ENCODE measurements at places on chromosomes 6 and 20.

- no peak for DNase-seq
Observed at GRCh38 chr6:99560668-99561067, 7.8 kb downstream of the CCNC start.

DNA sequence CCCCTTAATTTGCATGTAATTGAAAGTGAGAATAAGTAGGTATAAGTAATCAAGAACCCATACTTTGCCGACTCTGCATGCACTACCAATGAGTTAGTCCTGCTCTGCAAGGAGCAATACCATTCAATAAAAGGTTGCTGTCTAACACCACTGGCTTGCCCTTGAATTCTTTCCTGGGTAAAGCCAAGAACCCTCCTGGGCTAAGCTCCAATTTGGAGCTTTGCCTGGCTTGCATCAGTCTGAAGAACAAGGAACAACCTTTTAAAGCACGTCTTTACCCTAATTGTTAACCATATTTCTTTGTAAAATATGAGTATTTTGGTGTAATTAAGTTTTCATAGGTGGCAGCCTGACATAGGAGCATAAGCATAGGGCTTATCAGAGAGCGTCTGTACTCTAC, 367.7 kb downstream of the MEI4 start:
- no peak for DNase-seq

- no peak for DNase-seq
Observed at GRCh38 chr20:22523499-22524392, 60.6 kb downstream of the FOXA2 start.

DNA sequence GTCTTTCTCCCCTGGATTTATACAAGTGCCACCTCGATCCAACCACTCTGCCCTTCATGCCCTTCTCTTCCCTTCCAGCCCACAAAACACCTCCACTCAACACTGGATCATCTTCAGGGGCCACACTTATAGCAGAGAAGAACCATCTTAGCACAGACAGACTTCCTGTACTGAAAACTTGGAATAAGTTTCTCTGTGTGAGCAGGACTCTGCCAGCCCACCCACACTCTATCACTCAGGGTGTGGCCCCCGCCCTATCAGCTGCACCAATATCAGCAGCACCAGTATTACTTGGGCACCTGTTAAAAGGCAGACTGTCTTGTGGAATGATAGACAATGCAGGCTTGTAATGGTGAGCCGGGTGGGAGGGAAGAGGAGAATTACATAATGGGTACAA, 86.7 kb downstream of the SCML4 start:
- DNase-seq: no peak

DNA sequence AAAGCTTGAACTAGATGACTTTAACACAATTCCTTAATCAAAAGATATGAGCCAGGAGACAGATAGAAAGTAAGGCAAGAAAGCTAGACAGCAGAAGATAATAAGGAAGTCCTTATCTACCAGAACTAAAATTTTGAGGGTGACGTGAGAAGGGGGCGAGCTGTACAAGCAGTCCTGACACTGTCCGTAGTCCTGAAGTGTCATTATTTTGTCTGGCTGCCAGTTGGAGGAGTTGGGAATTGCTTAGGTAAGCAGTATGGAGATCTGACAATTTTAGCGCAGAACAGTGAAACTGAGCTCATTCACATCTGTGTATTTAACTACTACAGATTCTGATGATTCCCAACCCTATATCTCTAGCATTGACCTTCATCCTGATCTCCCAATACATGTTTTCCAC, 25.8 kb upstream of the CEP85L start:
- no peak for DNase-seq

- no peak for DNase-seq
Observed at GRCh38 chr6:36389353-36389752, 1.9 kb upstream of the ETV7 start.

GRCh38 chr20:46979603-46980241, 85.1 kb downstream of the EYA2 start:
- DNase-seq: no peak

- no peak for DNase-seq
Observed at GRCh38 chr6:21855811-21856455, 262.4 kb downstream of the SOX4 start.

DNA sequence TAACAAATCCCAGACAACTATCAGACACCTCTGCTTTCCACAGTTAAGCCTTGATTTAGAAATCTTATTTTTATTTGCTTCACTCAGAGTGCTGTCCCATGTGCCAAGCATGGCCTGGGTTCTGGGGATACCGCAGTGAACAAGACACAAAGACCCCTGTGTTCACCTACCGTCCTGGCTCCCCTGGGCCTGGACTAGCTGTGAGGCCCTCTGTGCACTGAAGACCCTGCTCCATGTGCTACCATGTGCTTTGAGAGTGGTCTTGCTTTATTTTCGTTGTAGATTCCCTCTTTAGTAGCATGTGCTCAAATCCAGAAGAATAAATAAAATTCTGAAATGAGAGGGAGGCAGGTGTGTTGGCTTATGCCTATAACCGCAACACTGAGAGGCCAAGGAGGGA, 22.5 kb downstream of the SUMO4 start:
- DNase-seq: no peak

- DNase-seq: no peak
Observed at GRCh38 chr20:47989957-47990356, 204.7 kb upstream of the SULF2 start.

DNA sequence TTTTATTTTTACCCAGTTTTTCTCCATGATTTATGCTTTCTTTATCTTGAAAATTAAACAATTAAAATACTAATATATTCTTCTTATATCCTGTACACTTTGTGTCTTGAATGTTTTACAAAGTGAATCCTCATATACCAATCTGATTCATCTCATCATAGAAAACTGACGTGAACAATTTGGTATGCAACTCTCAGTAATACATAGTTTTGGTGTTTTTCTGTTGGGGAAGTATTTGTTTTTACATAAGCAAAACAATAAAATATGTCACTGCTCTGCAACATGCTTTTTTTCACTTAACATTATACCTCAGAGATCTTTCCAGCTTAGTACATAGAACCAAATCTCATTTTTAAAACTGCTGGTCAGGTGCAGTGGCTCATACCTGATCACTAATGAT, 14.7 kb downstream of the DNAAF9 start:
- no peak for DNase-seq

GRCh38 chr20:53847837-53848170, 222.6 kb downstream of the BCAS1 start:
- DNase-seq: no peak

GRCh38 chr20:63626424-63627128, at the start of gene GMEB2:
TSS of gene GMEB2 (minus strand) at chr20:63627101. CDS start at chr20:63619397, 7,704 bp downstream.
- peak; percentile 88 for DNase-seq

- DNase-seq: no peak
Observed at GRCh38 chr6:14889188-14889587, 356.7 kb upstream of the JARID2 start.

GRCh38 chr6:124798942-124799496, 163.2 kb upstream of the RNF217 start:
- DNase-seq: no peak

DNA sequence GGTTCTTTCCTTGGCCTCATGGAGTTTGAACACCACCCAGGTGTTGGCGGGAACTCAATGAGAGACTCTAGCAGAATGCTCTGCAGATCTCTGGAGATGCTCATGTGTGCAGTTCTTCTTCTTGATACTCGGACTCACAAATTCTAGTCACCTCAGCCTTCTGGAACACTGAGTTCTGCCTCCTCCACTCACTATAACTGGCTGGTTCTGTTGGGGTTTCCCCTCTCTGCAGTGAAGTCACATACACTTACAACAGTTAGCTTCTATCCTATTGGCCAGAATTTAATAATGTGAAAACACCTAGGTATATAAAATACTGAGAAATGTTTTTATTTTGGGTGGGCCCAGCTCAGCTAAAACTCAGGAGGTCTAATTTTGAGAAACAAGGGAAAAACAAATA, 109.6 kb upstream of the HIVEP1 start:
- no peak for DNase-seq

- no peak for DNase-seq
Observed at GRCh38 chr6:32436995-32437836, 2.5 kb upstream of the HLA-DRA start.

DNA sequence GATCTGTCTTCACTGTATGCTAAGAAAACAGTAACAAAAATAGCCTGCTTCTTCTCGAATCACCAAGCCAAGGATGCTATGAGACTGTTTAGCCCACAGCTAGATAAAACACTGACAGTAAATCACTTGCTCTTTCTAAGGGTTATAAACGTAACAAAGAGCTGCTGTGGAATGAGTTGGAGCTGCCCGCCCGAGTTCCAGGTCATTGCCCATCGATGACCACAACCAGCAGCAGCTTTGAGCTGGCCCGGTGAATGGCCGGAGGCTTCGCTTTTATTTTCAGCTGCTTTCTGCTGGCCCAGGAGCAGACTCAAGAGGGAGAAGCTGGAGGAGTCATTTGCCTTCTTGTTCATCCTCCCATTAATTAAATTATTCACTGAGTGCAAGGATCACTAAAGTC, 82.2 kb upstream of the CDH4 start:
- DNase-seq: no peak

- DNase-seq: no peak
Observed at GRCh38 chr6:53119772-53120409, 28.8 kb downstream of the GCM1 start.

DNA sequence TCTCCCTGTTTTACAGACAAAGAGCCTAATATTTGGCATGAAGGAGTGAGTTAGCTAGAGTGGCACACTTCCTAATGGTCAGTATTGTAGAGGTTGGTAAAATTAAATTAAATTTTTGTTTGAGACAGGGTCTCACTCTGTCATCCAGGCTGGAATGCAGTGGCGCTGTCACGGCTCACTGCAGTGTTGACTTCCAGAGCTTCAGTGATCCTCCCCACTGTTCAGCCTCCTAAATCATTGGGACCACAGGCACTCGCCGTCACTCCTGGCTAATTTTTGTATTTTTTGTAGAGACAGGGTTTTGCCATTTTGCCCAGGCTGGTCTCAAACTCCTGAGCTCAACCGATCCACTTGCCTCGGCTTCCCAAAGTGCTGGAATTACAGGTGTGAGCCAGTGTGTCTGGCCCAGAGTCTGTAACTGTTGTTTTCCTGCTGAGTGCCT, 70.9 kb downstream of the SCAND1 start:
- no peak for DNase-seq

- DNase-seq: no peak
Observed at GRCh38 chr6:46763466-46763865, 16.7 kb downstream of the ANKRD66 start.

Data from activated CD8-positive, alpha-beta memory T cell treated with anti-CD3 and anti-CD28 coated beads, Interleukin-2, amount 50 U/mL, for 48 hours (primary cell).